ENCODE measurements at places on chromosomes 12 and 14. TPM values are rescaled to one million over a fixed set of nuclear protein-coding genes. Genes with fewer than 3 reads are reported as not detected.
A peak's percentile ranks its signal among the peaks of the same experiment; 100 is the strongest.

GRCh38 chr12:59808317-59808910 lies 212.6 kb downstream of the SLC16A7 start:
- peak; percentile 27 for DNase-seq

DNA sequence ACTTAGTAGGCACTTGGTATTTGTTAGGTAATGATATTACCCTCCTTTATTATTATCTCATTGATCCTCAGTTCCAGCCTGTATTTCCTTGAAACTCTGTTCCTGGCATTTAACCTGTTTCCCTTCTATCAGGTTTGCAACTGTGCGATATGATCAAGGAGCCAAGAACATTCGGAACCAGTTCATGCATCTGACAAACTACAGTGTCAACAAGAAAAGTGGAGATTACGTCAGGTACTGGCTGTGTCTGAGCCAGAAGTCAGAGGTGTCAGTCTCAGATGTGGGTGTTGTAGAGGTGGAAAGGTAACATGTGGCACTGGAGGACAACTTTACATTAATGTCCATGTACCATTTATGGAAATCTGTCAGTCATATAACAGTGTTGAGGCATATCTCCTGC lies 56.7 kb downstream of the TTLL5 start:
- DNase-seq = no peak

DNA sequence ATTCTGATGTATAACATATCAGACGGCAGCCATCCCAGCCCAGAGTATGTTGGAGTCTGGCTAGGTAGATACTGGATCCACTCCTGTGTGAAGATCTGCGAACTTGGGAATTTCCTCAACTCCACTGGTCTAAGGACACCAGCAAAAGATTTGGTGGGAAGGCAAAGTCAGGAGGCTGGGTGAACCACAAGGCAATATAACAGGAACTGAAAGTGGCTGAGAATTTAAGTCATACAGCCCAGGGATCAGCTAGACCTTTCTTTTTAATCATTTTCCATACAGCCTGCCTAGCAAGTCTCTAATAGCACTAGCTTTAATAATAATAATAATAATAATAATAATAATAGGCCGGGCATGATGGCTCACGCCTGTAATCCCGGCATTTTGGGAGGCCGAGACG lies 34.8 kb downstream of the BRAP start:
- no peak for DNase-seq

- no peak for DNase-seq
Measured at GRCh38 chr14:100889641-100890040, 13.9 kb downstream of the RTL1 start.

DNA sequence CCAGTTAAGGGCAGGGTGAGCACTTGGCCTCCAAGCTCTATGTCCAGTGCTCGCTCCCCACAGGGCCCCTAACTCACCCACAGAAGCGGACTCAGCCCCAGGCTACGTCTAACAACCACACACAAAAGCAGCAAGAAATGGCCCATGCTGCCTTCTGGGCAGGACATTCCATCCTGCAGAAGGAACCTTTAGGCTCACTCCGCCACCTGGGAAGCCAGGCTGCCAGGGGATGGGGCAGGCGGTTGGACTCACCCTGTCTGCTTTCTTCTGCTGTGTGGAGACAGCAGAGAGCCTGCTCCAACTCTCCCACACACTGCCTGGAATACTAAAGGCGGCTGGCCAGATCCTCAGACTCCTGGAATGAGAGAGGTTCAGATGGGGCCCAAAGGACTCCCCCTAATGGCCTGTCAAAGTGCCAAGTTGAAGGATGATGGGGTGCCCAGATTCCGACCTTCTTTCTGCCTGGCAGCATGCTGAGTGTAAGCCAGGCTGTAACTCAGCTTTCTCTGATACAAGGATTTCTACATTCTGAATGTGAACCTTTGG lies 27.7 kb upstream of the BLTP3B start:
- no peak for DNase-seq

TWF1 gene
- total RNA-seq = 162 TPM

RTN1 gene
- total RNA-seq = not detected

P2RX2 gene
- total RNA-seq = not detected

GRIP1 gene
- total RNA-seq = 0.12 TPM

HOXC4 gene
- total RNA-seq = 4.3 TPM
